Uterus (tissue), 4 donors: ENCODE measurements at places on chromosomes 11 and 22. TPM values are rescaled to one million over a fixed set of nuclear protein-coding genes. Genes with fewer than 3 reads are reported as not detected.

DNA sequence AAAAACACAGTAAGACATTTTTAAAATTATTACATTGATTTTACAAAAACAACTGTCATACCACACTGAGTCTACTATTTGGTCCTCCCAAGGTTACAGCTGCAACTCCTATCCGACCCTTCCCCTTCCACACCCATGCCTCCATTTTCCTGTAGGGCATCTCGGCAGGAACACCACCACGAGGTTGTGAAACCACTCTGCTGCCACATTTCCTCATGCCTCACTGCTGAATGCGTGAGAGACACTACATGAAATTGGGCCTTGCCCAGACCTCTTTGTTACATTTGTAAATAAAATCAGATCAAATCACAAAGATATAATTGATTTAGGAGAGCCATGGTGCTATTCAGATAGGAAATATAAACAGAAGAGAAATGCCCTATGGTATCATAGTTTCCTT lies 2.0 kb downstream of the ARHGAP32 start:
- DNase-seq = no peak

DNA sequence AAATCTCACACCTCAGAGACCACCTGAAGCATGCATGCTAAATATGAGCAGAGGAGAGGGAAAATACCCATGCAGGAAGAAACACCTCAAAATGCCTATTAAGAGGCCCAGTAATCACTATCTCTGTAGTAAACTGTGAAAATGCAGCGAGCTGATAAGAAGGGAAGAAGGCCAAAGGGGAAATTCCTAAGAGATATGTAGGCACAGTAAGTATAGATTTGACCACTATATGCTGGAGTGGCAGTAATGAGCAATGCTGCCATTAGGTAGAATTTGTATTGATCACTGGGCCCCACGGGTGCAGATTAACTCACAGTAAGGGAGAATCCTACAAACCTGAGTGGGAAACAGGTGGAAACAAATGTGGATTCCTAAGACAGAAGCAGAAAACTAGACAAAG lies 1813.1 kb upstream of the RAG2 start:
- no peak for DNase-seq

DNA sequence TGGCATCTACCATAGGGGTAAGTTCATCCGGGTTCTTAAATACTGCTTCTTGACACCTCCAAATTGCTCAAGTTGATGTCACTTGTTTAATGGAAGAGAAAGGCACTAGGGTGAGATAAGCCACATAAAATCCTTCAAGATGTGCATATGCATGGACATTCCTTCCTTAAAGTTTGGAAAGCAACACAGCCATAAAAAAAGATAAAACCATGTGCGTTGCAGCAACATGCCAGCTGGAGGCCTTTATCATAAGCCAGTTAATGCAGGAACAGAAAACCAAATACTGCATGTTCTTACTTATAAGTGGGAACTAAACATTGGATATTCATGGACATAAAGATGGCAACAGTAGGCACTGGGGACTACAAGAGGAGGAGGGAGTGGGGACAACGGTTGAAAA lies 8.0 kb upstream of the IL18BP start:
- no peak for DNase-seq

- no peak for DNase-seq
Measured at GRCh38 chr11:124889191-124890091, 8.2 kb downstream of the ROBO4 start.

NRIP3 gene
- 6.8 TPM for total RNA-seq

DNA sequence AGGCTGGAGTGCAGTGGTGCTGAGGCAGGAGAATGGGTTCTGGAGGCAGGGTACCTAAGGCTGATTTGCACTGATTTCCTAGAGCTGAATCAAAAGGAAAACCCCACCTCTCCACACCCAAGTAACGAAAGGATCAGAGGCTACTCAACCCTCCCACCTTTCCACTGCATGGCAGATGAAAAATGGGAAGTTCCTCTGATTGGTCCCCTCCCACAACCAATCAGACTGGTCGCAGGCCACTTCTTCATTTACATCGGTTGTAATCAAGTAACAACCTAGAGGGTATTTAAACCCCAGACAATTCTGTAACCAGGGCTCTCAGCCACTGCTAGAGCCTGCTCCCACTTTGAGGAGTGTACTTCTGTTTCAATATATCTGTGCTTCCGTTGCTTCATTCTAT lies 18.6 kb upstream of the PARVB start:
- DNase-seq = no peak

SPI1 gene
- total RNA-seq = 4.9 TPM

OR6M1 gene
- not detected for total RNA-seq

DNA sequence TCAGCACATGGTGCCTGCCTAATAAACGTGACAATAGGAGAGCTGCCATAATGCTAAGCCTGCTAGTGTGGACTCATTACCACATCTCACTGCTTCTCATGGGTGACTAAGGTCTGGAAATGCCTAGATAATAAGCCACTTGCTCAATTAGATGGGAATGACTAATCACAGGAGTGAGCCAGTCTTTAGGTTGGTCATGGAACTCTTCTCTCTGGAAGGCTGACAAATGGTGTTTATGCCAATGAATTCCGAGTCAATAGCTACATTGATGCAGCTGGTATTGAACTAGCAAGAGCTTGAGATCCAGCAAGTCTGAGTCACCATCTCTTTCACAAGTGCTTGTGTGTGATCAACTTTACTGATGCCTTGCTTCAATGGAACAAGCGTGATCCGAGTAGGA lies 334.9 kb downstream of the OPCML start:
- no peak for DNase-seq

DNA sequence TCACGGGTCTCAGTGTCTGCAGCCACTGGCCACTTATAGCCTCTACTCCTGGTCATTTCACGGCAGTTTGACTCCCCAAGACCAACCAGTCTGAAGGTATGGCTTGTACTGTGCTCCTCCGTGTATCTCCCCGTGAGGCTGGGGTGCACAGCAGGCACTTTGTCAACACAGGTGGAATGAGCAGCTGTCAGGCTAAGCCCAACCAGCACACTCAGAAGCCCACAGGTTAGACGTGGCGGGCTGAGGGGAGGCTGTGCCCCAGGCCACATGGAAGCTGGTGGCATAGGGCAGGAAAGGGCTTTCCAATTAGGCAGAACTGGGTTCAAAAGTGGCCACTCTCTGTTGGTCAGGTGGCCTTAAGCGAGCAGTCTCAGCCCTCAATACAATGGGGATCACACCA lies 7.0 kb downstream of the TP53I11 start:
- DNase-seq = no peak
